Tibial nerve (tissue), 4 donors: ENCODE measurements at places on chromosomes 6 and 20. TPM values are rescaled to one million over a fixed set of nuclear protein-coding genes. Genes with fewer than 3 reads are reported as not detected.

- no peak for DNase-seq
- H3K4me1 ChIP-seq: no peaks in the 10 kb centered on the region
- no peak overlapping the region for H3K27ac ChIP-seq
- H3K27me3 ChIP-seq: peaks cover 23% of the 10 kb centered on the region
- H3K4me3 ChIP-seq: no peak overlapping the region
- no peaks in the 10 kb centered on the region for H3K36me3 ChIP-seq
Observed at GRCh38 chr6:46736906-46737305, 1.7 kb upstream of the PLA2G7 start.

DNA sequence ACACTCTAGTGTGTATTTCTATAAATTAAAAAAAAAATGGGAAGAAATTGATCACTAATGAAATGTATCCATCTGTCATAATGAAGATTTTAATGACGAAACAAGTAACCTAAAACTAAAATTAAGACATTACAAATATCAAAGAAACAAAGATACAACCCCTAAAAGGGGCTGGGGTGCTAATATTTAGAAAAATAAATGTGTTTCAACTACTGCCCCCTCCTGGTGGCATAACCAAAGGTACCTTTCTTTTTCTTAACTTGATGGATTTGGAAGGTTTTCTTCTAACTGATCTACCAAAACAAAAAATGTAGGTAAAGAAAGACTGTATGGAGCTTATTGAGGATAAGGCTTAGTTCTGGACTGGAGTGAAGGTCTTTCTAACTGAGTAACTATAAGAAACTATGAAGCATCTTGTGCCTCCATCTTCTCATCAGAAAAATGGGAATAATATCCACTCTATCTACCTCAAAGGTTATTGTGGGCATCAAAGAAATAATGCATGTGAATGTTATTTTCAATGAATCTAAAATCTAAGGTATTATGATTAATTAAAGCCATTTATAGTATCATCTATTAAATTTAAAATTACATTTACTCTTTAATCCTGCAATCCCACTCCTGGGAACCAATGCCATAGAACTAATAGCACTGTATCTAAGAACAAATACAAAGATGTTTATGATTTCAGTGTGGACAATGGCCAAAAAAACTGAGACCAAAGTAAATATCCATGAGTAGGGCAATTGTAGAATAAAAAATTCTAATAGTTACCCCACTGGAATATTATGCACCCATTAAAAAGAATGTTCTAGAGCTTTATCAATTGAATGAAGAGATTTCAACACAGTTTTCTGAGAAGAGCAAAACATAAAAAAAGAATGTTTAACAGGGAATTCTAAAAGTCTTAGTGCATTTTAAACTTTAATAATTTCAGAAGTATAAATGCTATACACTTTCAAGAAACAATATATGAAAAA, 117.2 kb downstream of the BACH2 start:
- no peaks in the 10 kb centered on the region for H3K27me3 ChIP-seq
- H3K4me3 ChIP-seq: no peak overlapping the region
- no peak for DNase-seq
- H3K36me3 ChIP-seq: no peaks in the 10 kb centered on the region
- no peak overlapping the region for H3K27ac ChIP-seq

DNA sequence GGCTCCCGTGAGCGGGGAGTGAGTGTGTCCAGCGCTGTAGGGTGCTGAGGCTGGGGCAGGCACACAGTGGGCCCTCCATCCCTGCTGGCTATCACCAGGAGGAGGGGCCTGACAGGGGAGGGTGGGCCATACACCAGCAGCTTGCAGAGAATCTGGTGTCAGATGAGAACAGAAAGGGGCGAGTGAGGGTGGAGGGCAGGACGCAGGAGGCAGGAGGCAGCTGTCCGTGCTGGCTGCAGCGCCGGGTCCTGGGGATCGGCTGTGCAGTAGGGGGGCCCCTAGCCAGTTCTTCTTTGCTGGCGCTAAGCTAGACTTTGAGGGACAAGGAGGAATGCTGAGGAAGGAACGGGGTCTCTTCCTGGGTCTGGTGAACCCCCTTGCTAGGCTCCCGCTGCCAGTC, 1.6 kb upstream of the CABLES2 start:
- no peak overlapping the region for H3K27ac ChIP-seq
- peaks cover 27% of the 10 kb centered on the region for H3K4me1 ChIP-seq
- no peaks in the 10 kb centered on the region for H3K27me3 ChIP-seq
- no peak for DNase-seq

The PARD6B gene
- total RNA-seq: 2.4 TPM

DNA sequence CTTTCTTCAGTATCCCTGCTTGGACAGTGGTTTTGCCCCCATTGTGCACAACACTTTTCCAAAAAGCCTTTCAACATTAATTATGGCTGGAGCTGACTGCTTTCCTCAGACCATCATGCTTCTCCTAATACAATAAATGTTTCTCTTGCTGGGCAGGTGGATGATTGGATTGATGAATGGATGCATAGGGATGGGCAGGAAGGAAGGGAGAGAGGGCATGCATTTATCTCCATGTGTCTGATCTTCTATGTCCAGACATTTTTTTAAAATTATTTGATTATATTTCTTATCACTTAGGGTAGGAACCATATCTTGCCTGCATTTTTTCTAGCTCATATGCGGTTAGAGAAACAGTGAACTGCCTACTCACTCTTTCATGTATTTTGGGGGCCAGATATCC, 218.5 kb downstream of the PRL start:
- no peaks in the 10 kb centered on the region for H3K36me3 ChIP-seq
- no peak overlapping the region for H3K4me3 ChIP-seq
- no peak overlapping the region for H3K27ac ChIP-seq
- no peaks in the 10 kb centered on the region for H3K4me1 ChIP-seq
- no peaks in the 10 kb centered on the region for H3K27me3 ChIP-seq

- H3K4me3 ChIP-seq: no peak overlapping the region
- no peaks in the 10 kb centered on the region for H3K4me1 ChIP-seq
- H3K27ac ChIP-seq: no peak overlapping the region
- DNase-seq: no peak
Observed at GRCh38 chr6:88050140-88050818, 2.6 kb downstream of the SPACA1 start.

DNA sequence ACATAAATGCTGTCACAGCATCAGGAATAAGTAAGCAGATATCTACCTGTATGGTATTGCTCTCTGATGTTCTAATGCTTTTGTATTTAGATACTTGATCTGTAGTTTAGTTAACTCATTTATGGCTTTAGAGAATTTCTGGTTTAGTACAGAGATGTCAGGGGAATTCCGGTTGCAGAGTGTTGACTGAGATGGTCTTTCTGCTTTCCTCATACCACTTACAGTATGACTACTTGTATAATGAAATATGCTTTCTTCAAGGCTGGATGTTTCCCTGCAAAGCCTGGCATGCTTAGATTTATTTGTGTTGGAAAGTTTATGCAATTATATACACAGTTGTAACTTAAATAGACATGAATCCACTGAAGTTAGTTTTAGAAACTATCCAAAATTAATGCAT, 278.4 kb downstream of the CDH26 start:
- H3K4me1 ChIP-seq: no peaks in the 10 kb centered on the region
- H3K4me3 ChIP-seq: no peak overlapping the region
- H3K36me3 ChIP-seq: no peaks in the 10 kb centered on the region
- no peak for DNase-seq
- no peaks in the 10 kb centered on the region for H3K27me3 ChIP-seq

DNA sequence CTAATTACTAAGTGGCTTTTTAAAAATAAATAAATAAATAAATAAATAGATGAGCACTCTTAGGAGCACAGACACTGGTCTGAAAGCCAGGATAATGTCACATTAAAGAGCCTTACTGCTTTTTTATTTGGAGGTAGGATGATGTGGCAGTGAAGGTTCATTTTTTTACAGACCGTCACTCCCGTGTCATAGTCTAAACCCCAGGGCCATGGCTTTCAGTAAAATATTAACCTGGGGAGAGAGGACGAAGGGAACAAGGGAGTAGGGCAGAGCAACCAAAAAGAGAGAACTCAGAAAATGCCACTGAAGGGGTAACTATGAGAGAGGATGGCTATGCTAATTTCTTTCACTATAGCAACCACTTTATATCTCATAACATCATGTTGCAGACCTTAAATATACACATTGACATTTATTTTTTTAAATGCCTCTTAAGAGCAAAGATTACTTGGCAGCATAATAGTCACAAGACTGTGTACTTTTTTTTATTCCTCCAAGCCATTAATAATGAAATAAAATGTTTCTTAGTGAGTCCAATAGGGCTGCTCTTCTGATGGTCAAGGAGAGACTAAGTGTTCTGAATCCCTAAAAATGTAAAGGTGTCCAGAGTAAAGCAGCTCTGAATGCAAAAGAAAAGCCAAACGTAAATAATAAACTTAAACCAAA, 100.9 kb upstream of the SIM1 start:
- H3K27ac ChIP-seq: no peak overlapping the region
- H3K27me3 ChIP-seq: no peaks in the 10 kb centered on the region
- no peak for DNase-seq

GRCh38 chr6:32154514-32155161, 697 bp downstream of the PPT2 start:
- H3K4me1 ChIP-seq: peaks cover 24% of the 10 kb centered on the region
- H3K4me3 ChIP-seq: peak overlapping the region; percentile 50
- peaks cover 37% of the 10 kb centered on the region for H3K36me3 ChIP-seq
- no peak for DNase-seq
- H3K27me3 ChIP-seq: no peaks in the 10 kb centered on the region

The LIN28B gene
- not detected for total RNA-seq

The COL21A1 gene
- 16.9 TPM for total RNA-seq

The IRF4 gene
- 3.3 TPM for total RNA-seq

The MTHFD1L gene
- total RNA-seq: 8.4 TPM

The SIRPD gene
- not detected for total RNA-seq

DNA sequence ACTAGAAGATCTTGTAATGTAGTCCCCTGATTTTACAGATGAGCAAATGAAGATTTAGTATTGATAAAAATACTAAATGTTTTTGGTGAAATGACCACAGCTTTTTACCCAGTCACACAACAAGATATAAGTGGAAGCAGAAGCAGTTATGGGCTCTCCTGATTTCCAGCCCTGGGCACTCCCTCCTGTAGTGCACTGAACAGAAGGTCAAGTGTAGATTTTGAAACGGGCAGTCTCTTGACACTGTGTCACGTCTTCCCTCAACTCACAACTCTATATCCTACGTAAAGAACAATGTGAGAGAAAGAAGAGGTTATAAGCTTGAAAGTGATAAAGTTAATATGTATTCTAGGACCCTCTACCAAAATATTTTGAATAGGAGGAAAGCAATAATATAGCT, 23.3 kb downstream of the TMEM200A start:
- H3K4me1 ChIP-seq: no peaks in the 10 kb centered on the region
- H3K27ac ChIP-seq: no peak overlapping the region
- no peak overlapping the region for H3K4me3 ChIP-seq
- no peaks in the 10 kb centered on the region for H3K27me3 ChIP-seq
- DNase-seq: no peak

The FOXA2 gene
- total RNA-seq: not detected

The APCDD1L gene
- total RNA-seq: not detected

DNA sequence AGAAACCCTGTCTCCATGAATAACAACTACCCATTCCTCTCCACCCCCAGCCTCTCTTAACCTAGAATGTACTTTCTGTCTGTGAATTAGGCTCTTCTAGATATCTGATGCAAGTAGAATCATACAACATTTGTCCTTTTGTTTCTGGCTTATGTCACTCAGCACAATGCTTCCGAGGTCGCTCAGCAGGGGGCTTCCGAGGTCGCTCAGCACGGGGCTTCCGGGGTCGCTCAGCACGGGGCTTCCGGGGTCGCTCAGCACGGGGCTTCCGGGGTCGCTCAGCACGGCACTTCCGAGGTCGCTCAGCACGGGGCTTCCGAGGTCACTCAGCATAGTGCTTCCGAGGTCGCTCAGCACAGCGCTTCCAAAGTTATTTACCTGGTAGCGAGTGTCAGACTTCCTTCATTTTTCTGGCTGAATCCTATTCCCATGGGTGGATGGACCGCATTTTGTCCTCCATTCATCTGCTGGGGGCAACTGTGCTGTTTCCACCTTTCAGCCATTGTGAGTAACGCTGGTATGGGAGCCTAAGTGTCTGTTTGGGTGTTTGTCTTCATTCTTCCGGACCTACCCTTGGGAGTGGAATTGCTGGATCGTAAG, 31.0 kb upstream of the BHLHE23 start:
- H3K36me3 ChIP-seq: no peaks in the 10 kb centered on the region
- H3K27ac ChIP-seq: no peak overlapping the region
- H3K27me3 ChIP-seq: peaks cover 90% of the 10 kb centered on the region

DNA sequence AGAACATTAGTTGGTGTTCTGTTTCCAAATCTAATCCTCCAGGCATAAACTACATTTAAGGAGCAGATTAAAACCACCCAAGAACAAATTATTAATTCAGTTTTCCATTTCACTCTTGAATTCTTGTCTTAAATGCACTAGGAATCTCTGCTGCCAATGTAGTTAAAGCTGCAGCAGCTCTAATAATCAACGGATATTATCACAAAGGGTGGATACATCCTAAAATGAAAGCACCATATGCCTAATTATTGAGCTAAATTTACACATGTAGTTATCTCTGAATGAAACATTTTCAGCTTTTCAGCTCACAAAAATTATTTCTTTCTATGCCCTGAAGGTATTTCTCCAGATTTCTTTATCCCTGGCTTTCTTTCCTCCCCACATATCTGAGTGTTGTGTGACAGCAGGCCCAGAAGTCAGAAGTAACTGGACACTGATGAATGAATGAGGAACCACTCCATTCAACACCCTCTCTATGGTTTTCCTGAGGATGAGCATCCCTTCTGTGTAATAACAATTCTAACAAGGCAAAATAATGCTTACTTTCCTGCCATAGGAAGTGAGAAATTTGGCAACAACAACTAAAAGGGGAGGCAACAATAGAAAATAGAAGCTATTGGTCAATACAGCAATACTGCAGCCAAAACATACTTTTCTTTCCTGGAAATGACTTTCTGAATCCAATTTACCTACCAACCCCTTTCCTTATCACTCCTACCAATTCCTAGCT, 14.9 kb downstream of the MAN1A1 start:
- peaks cover 8% of the 10 kb centered on the region for H3K36me3 ChIP-seq
- H3K27ac ChIP-seq: no peak overlapping the region
- DNase-seq: no peak
- H3K4me3 ChIP-seq: no peak overlapping the region

The ARMC12 gene
- total RNA-seq: 2.9 TPM
